ENCODE measurements at places on chromosomes 6 and 20.

DNA sequence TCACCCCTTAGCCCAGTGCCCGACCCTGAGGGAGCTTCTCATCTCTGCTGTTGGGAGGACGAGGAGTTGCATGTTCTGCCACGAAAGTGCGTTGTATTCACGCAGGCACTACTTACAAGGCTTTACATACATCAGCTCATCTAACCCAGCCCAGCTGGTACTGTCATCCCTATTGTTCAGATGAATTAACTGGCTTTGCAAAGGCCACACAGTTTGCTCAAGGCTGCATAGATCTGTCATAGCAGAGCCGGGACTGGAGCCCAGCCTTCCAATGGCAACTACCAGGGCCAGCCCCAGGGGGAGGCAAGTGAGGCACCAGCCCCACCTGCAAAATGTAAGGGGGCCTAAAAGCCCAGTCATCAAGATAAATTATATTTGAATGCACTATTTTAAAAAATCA, 257.6 kb downstream of the NFATC2 start:
- no peaks in the 10 kb centered on the region for H3K36me3 ChIP-seq
- H3K27ac ChIP-seq, result no peak overlapping the region
- no peaks in the 10 kb centered on the region for H3K4me1 ChIP-seq
- DNase-seq, result no peak

- no peaks in the 10 kb centered on the region for H3K4me1 ChIP-seq
- no peaks in the 10 kb centered on the region for H3K27me3 ChIP-seq
- DNase-seq, result no peak
- no peaks in the 10 kb centered on the region for H3K36me3 ChIP-seq
Observed at GRCh38 chr6:7960848-7961247, 50.3 kb upstream of the TXNDC5 start.

DNA sequence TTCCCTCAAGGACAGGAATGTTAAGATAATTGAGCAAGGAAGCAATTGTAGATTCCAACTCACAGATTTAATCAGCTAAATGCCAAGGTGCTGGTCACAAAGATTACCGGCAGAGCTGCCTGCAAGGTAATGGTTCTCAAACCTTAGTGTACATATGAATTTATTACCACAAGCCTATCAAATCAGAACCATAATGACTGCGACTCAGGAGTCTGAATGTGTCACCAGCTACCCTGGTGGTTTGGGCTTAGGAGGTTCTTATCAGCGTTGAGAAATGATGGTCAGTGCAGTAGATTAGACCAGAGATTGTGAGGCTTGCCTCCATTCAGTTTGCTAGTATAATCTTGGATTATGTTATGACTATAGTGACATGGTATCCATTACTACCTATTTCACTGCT, 78.9 kb downstream of the MTFR2 start:
- H3K36me3 ChIP-seq, result no peaks in the 10 kb centered on the region
- no peak for DNase-seq
- no peak overlapping the region for H3K27ac ChIP-seq
- H3K27me3 ChIP-seq, result no peaks in the 10 kb centered on the region

DNA sequence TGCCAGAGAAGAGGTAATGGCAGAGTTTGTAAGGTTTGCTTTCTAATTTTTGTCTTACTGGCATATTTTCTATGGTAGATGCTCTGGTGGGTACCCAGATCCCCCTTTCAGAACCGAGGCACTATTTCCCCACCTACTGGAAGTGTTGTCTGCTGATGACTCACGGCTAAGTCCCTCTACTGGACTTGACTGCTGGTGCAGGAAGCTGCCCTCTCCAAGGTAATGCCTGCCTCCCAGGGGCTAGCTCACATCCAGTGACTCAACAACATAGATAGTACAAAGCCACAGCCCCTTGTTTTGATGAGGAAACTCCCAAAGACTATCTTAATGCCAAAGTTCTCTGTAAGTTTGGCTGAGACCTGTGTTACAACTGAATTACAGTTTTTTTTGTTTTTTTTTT, 285.4 kb upstream of the FLRT3 start:
- H3K27me3 ChIP-seq, result no peaks in the 10 kb centered on the region
- H3K4me1 ChIP-seq, result no peaks in the 10 kb centered on the region
- H3K27ac ChIP-seq, result no peak overlapping the region
- H3K36me3 ChIP-seq, result no peaks in the 10 kb centered on the region
- H3K4me3 ChIP-seq, result no peak overlapping the region
- DNase-seq, result no peak

- DNase-seq, result no peak
- peak overlapping the region; percentile 86 for H3K27ac ChIP-seq
- H3K4me3 ChIP-seq, result no peak overlapping the region
- peaks cover 23% of the 10 kb centered on the region for H3K4me1 ChIP-seq
- peaks cover 1% of the 10 kb centered on the region for H3K27me3 ChIP-seq
Observed at GRCh38 chr20:51125780-51126179, 102.9 kb upstream of the KCNG1 start.

- H3K4me3 ChIP-seq, result no peak overlapping the region
- no peaks in the 10 kb centered on the region for H3K36me3 ChIP-seq
- no peak overlapping the region for H3K27ac ChIP-seq
- no peaks in the 10 kb centered on the region for H3K27me3 ChIP-seq
Observed at GRCh38 chr6:161246725-161247124, 27.1 kb downstream of the AGPAT4 start.

DNA sequence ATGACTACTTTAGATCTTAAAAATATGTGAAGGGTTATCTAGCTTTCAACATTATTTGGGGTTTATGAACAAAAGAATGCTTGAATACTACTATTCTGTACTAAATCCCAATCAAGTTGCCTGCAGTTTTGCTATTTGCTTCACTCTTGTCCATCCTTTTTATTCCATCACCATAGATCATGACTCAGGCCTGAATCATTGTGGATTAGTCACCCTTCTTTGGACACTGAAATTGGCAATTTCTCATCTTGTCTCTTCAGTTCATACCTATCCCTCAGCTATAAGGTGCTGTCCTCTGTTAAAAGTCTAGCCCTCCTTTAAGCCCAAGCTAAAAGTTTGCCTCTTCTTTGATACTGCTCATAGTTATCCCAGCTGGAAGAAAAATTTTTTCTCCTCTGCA, 199.1 kb downstream of the CENPW start:
- no peaks in the 10 kb centered on the region for H3K4me1 ChIP-seq
- no peak overlapping the region for H3K4me3 ChIP-seq
- no peaks in the 10 kb centered on the region for H3K27me3 ChIP-seq
- H3K27ac ChIP-seq, result no peak overlapping the region
- DNase-seq, result no peak

DNA sequence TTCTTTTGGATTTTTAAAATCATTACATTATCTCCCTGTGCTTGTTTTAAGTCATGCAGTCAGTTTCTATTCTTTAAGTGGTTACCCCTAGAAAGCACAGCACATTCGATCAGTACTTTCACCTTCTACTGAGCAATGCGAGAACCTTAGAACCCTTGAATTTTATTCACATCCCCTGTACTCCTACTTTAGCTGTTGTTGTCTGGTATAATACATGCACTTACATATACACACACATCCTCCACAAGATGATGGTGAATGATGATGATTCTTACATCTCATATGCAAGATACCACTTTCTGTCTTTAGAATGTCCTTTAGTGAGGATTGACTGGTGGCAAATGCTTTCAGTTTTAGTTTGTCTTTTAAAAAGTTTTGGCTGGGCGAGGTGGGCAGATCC, 5.7 kb downstream of the CDC40 start:
- H3K27me3 ChIP-seq, result no peaks in the 10 kb centered on the region
- no peak for DNase-seq
- H3K36me3 ChIP-seq, result no peaks in the 10 kb centered on the region
- no peak overlapping the region for H3K4me3 ChIP-seq
- no peak overlapping the region for H3K27ac ChIP-seq
- H3K4me1 ChIP-seq, result peaks cover 32% of the 10 kb centered on the region

- peak overlapping the region; percentile 97 for H3K4me3 ChIP-seq
- H3K4me1 ChIP-seq, result peaks cover 15% of the 10 kb centered on the region
- no peak overlapping the region for H3K27ac ChIP-seq
- no peaks in the 10 kb centered on the region for H3K27me3 ChIP-seq
- no peaks in the 10 kb centered on the region for H3K36me3 ChIP-seq
Observed at GRCh38 chr20:44886828-44887227, 1.3 kb downstream of the YWHAB start.

DNA sequence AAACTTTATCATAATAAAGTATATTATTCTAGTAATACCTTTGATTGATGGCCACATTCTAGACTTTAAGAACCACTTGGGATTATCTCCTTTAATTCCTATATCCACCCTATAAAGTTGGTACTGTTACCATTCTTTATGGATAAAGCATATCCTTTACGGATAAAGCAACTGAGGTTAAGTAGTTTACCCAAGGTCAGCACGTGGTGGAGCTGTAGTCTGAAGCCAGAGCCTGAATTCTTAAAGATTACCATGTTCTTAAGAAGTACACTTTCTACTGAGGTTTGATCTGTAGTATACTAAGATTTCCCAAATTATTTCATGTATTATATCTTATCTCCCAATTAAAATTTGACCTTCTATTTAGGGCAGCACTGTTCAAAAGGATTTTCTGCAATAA, 3.0 kb upstream of the NCOA7 start:
- no peaks in the 10 kb centered on the region for H3K36me3 ChIP-seq
- H3K27me3 ChIP-seq, result no peaks in the 10 kb centered on the region
- no peak overlapping the region for H3K4me3 ChIP-seq

DNA sequence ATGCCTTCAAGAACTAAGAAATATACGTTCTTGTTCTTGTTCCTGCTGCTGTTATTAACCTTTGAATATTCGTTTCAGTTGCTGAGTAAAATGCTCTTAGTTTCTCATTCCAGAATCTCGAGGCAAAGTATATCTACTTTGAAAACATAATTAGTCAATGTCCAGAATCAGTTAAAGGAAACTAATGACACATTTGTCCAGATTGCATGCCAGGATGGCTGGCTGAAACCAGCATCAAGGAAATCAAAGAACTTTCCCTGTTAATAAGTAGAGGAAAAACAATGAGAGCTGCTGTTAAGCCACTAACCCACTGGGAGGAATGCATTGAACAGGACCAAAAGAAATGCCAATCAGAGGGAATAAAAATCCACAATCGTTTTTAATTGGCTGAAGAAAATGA, 196.9 kb downstream of the ALDH8A1 start:
- no peaks in the 10 kb centered on the region for H3K27me3 ChIP-seq
- peaks cover 20% of the 10 kb centered on the region for H3K4me1 ChIP-seq
- no peaks in the 10 kb centered on the region for H3K36me3 ChIP-seq
- no peak for DNase-seq

DNA sequence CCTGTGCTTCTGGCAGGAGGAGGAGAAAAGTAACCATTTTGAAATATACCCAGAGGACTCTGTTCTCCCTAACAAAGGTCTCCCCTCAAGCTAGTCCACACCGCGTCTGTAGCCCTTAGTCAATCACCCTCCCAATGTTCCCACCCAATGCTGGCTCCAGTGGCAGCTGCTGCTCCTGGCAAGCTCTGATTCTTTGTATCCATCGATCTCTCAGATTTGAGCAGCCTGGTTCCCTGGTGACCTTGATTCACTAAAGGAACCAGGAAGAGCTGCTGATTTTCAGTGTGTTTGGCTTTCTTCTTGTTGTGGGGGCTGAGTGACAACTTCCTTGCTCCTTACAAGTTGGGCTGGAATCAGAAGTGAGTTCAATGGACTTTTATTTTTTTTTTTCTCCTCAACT, 68.5 kb downstream of the FOXC1 start:
- no peaks in the 10 kb centered on the region for H3K36me3 ChIP-seq
- no peaks in the 10 kb centered on the region for H3K27me3 ChIP-seq
- no peak for DNase-seq
- no peak overlapping the region for H3K27ac ChIP-seq
- H3K4me3 ChIP-seq, result no peak overlapping the region
- no peaks in the 10 kb centered on the region for H3K4me1 ChIP-seq

DNA sequence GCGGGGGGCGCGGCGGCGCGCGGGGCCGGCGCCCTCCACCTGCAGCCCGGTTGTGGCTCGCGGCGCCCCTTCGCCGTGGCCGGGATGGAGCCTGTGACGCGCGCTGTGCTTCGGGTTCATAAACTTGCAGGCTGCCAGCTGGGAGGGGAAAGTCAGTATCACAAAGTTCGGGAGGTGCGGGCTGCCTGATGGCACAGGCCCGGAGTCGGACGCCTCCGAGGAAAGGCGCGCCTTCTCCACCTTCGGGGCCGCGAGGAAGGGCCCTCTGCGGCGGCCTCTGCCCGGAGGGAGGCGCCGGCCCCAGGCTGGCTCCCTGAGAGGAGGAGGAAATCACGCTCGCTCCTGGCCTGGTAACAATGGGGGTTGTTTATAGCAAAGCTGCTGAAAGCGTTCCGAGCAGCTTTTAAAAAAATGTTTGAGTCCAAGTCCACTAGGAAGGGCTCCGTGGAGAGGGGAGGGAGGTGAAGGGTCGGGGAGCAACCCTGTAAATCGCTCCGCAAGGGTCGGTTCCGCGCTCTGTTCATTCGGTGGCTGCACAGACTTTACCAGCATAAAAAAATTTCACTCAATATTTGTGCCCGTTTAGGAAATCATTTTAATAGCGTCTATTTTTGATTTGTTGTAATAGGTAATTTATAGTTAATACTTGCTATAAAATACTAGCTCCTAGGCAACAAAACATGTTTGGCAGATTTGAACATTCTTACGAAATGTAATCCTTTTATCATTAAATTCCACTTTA, 1.0 kb downstream of the AFDN start:
- H3K27ac ChIP-seq, result peak overlapping the region; percentile 93
- DNase-seq, result no peak
